ENCODE measurements at places on chromosomes 6 and 20.

DNA sequence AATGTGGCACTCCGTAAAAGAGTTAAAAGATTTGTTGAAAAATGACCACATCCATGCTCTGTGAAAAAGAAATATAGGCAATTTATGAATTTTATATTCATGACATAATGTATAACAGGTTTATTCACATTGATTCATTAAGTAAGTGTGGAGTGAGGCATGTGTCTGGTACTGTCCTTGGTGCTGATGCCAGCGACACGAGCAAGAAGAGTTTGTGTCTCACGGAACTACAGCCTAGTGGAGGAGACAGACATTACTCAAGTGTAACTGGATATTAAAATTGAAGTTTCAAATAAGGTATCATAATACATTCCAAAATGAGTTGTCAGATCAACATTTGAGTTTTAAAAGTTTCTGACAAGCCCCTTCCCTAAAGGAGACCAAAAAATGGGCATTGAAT lies 158.2 kb upstream of the PRND start:
- DNase-seq, result no peak

DNA sequence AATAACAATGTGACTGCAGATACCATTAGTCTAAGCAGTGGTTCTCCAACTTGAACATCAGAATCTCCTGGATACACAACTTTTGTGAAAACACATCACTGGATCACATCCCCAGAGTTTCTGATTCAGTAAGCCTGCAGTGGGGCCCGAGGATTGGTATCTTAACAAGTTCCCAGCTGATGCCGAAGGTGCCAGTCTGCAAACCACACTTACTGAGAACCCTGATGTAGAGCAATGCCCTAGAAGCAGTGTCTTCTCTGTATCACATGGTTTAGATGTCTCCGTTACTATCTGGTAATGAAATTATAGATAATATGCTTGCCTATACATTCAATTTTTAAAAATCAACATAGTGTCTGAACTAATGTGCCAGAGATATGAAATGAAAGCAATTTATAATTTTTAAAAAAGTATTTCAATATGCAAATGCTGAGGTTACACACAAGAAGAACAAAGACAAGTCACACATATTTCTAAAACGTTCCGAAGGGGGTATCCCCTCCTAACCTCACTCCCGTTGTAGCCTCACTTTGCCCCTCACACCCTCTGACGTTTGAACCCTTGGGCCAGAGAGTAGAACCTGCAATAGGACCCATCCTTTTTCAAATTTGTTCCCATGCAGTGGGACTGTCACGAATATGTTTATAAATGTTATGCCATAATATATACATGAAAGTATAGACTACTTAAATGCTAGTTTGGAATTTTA lies 115.4 kb upstream of the SAMD5 start:
- DNase-seq, result no peak

DNA sequence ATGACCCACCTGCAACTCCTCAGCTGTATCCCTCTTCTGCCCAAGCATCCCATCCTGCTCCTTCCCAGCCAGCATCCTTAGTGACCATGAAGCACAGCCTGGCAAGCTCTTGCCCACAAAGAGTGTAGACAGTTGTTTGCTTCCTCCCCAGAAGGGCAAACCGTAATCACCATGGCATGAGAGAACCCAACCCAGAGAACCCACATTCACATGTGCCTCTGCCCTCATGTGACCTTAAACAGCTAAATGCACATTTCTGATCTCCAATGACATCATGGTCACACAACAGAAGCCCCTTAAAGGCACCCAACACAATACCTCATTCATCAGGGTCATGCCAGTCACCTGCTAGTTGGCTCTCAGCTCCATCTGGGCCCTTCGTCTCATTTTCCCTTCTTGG lies 162.8 kb upstream of the CDYL start:
- no peak for DNase-seq

GRCh38 chr6:119012521-119012920 lies 65.9 kb downstream of the FAM184A start:
- no peak for DNase-seq
